ENCODE measurements at places on chromosomes 3 and 15.
A peak's percentile ranks its signal among the peaks of the same experiment; 100 is the strongest.

DNA sequence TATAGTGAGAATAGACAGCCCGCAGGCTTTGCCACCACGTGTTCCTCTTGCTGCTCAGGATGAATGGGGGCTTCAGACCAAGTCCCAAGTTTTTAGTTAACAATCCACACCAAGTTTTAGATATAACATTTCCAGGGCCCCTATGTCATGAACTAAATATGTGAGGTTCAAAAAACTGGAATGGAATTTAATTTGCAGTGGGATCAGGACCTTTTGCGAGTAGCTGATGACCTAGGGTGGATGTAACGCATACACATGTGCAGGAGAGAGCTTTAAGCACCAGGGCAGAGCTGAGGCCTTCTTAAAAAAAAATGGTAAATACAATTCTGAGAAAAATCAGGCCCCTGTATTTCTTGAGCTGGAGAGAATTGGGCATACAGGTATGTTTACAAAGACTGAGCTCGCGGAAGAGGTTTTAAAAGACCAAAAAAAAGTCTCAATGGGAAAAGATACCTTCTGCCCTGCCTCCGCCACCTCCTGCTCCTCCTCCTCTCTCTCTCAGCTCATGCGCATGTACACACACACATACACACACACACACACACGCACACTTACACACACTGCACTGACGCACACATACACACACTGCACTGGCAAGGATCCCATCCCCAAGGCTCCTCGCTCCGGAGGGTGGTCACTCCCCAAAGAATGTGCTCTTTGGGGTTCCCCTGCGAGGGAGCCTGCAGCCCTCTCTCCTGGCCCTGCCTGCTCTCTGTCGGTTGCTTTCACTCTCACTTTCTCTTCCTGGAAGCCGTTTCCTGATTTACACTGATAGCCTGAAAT lies 48.2 kb upstream of the IGF1R start:
- DNase-seq = peak; percentile 65

DNA sequence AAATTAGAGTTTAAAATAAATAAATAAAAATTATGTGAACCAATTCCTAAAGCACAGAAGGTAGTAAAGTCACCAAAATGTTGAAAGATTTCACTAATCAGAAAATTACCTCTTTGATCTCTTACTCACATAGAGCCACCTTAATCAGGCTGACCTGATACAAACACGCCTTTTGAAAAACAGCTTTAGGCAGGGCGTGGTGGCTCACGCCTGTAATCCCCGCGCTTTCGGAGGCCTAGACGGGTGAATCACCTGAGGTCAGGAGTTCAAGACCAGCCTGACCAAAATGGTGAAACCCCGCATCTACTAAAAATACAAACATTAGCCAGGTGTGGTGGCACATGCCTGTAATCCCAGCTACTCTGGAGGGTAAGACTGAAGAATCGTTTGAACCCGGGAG lies 1197.3 kb downstream of the ROBO1 start:
- DNase-seq = no peak

DNA sequence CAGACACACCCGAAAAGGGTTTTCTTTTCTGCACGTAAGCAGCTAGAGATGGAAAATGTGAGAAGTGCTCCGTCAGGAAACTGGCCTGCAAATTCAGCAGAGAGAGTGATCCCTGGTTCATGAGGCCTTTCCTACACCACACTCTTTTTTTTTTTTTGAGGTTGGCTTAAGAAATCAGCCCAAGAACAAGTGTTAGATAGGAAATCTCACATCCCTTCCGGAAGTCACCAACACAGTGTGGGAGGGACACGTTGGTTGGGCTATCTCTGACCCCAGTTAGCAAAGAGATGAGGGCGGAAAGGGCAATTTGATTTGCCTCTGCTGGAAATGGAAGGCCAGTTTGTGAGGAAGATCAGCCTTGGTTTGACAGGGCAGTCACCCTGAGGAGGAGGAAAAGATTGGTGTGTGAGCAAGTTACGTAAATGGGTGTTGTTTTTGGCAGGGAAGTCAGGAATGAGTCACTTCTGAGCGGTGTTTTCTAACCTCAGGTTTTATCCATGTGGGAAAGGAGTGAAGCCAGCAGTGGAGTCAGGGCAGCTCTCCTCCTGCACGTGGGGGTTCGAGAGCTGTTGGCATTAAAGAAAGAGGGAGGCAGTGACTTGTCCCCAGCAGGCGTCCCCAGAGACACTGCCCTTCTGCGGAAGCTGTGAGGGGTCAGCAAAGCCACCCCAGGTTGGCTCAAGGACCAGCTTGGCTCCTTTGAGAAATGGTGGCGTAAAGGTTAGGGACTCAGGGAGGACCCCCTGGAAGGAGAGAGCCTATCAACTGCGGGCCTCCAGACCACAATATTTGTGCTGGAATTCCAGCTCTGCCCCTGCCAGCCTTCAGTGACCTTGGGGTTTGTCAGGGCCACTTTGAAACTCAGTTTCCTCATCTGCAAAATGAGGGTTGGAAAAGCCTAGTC lies 237.6 kb upstream of the BHLHE40 start:
- DNase-seq = no peak

- no peak for DNase-seq
Measured at GRCh38 chr3:164222197-164222596, 856.1 kb downstream of the SI start.

DNA sequence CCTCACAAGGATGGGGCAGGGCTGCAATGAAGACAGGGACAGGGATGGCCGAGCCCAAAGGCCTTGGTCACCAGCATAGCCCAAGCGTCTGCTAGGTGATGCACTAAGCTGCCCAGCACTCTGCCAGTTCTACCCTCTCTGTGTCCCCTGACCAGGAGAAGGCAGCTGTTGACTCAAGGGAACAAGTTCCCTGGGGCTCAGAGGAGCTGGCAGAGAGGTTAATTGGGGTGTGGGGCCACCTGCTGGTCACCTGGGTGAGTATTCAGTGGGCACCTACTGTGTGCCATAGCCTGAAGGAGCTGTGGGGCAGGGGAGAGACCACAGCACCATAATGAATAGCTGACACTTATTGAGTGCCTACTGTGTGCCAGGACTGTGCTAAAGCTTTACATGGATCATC lies 22.0 kb upstream of the DOCK3 start:
- no peak for DNase-seq

DNA sequence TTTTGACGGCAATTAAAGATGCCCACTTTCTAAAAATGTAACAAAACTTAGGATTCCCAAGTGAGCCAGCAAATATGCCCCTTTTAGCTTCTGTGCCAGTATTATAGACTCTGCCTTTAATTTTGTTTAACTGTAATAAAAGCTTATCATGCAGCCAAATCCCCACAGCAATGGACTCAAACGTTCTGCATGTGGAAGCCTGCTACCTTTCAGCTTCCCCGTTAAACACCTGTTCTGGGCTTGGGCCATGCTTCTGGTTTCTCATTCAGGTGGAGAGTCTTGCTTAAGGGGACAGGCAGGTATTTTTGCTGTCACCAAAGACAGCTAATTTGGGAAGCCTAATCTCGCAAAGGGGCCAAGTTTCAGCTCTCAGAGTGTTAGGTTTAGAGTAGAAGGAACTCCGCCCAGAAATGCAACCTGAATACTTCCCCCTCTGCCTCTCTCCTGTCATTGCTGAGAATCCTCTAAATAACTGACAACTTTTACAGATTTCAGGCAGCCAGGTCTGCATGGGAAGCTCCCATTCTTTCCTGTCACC lies 399.4 kb upstream of the ATP11B start:
- DNase-seq = no peak

GRCh38 chr15:67142092-67142766 lies 76.8 kb downstream of the SMAD3 start:
- DNase-seq = no peak

- peak; percentile 44 for DNase-seq
Measured at GRCh38 chr3:134485075-134485717, 589 bp downstream of the ANAPC13 start.

DNA sequence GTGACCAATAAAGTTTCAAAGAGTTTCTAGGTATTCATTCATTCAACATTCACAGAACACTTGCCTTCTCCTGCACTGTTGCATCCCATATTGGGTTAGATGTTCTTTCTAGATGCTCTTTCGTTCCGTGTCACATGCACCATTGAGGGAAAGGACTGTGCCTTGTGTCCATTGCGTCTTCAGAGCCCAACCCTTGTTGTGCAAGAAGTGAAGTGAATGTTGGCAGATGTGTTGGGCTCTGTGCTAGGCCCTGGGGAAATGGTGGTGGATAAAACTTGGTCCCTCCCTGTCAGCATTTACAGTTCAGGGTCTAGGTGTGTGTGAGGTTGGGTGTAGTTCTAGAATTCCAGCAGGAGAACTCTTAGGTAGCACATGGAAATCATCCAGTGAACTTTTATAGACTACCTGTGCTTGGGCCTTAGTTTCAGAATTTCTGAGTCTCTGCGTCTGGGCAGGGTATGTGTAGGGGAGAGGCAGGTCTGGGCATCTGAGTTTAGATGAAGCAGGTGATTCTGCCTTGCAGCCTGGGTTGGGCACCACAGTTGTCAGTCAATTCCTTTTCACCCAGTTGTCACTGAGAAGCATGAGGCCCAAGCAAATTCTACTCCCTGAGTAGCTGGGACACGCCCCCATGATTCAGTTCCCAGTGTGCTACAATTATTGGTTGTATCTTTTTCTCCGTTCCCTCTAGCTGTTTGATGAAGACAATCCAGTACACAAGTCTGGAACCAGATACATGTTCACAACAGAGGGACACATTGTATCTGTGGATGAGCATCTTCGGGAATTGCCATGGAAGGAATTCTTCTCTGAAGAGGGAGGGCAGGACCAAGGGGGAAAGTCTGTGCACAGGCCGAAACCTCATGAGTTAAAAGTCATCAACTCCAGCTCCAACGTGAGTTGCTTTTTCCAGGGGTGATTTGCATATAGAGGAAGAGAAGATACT lies 25.4 kb downstream of the EDEM1 start:
- no peak for DNase-seq

- no peak for DNase-seq
Measured at GRCh38 chr3:33054100-33055092, 42.5 kb downstream of the GLB1 start.

- DNase-seq = no peak
Measured at GRCh38 chr3:138881233-138881632, 46.5 kb upstream of the PIK3CB start.

- no peak for DNase-seq
Measured at GRCh38 chr3:57682284-57682683, 10.6 kb downstream of the DENND6A start.
